ENCODE measurements at places on chromosomes 13 and 19. TPM values are rescaled to one million over a fixed set of nuclear protein-coding genes. Genes with fewer than 3 reads are reported as not detected.

FGF14 gene
- total RNA-seq = 0.56 TPM

CATSPERD gene
- total RNA-seq = 9.3 TPM

DNA sequence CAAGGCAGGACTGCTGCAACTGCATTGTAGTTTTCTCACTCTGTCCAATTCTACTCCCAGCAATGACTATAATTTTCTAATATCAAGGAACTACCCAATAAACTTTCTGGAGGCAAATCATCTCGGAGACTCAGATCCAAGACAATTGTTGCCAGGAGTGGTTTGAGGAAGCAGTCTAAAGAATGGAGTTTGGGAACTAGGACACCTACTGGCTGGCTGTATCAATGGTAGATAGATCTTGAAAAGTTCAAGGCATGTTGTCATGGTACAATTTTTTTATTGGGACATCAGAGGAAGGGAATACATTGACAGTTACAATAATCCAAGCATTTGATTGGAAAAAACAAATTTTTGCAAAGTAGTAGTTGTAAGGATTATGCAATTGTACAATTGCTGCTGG lies 648.3 kb upstream of the SLITRK6 start:
- H3K4me1 ChIP-seq = no peaks in the 10 kb centered on the region
- no peak overlapping the region for H3K4me3 ChIP-seq
- H3K27ac ChIP-seq = no peak overlapping the region
- no peaks in the 10 kb centered on the region for H3K27me3 ChIP-seq

DNA sequence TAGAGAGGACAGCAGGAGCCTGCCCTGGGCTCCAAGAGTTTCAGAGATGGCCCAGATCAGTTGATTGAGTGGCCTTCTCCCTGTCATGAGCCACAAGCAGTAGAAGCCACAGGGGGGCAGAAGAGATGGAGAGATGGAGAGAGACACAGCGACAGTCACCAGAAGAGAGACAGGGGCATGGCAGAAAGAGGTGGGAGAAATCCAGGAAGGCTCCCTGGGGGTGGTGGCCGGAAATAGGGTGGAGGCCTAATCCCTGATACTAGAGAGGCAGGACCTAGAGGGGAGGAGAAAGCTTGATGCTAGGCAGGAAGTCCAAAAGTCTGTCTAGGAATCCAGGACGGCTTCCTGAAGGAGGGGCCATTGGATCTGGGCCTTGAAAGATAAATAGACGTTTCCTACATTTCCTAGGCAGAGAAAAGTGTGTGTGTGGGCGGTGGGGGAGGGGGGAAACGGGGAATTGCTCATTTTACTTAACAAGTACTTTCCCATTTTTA lies 9.6 kb upstream of the TPM4 start:
- peak overlapping the region; percentile 87 for H3K27ac ChIP-seq
- peaks cover 29% of the 10 kb centered on the region for H3K4me1 ChIP-seq
- H3K27me3 ChIP-seq = no peaks in the 10 kb centered on the region

DNA sequence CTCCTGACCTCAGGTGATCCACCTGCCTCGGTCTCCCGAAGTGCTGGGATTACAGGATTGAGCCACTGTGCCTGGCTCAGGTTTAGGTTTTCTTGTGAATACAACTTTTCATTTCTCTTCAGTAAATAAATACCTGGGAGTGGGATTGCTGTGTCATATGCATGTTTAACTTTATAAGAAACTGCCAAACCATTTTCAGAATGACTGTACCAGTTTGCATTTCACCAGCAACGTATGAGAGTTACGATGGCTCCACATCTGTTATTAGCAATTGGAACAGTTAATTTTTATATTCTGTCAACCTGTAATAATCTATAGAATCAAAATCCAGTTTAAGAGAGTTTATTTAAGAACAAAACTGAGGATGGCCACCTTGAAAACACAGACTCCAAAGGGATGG lies 52.2 kb downstream of the TEX26 start:
- no peaks in the 10 kb centered on the region for H3K4me1 ChIP-seq
- DNase-seq = no peak
- H3K27me3 ChIP-seq = no peaks in the 10 kb centered on the region
- no peaks in the 10 kb centered on the region for H3K36me3 ChIP-seq

DNA sequence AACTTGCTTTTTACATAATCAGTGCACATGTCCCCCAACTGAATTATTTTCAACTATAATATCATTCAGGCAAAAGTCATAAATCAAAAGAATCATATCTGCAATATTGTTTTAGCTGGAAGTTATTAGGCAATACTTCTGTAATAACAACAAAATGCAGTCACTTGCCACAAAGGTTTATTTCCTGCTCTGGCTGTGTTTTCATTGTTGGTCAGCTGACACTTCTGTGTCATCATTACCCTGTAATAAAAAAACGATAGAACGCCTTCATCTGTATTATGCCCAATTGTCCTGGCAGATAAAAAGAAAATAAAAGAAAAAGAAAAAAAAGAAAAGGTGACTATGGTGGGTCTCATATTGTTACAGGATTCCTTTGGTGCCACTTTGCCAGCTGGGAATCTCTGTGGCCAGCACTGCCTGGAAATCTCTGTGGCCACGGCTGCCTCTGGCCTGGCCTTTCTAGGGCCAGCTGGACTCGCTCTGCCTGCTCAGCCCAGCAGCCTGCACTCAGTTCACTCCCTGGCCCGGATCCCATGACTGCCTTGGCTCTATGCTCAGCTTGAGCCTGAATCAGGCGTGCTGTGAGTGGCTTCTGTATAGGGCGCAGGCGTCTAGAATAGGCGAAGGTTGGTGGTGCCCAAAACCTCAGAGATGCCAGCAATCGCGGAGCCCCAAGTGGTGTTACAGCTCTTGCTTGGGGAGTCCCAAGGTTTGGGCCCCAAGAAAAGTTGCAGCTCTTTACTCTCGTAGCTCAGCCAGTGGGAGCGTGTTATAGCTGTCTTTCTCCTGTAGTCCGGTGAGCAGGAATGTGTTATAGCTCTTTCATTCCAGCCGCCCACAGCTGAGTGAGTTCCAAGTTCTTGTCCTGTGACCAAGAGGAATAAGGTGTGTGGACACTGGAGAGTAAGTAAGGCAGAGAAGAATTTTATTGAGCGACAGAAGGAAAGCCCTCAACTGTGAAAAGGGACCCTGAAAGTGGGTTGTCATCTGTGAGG lies 1227.1 kb downstream of the SLITRK1 start:
- no peak overlapping the region for H3K27ac ChIP-seq
- DNase-seq = no peak
- no peak overlapping the region for H3K4me3 ChIP-seq
- no peaks in the 10 kb centered on the region for H3K4me1 ChIP-seq
- no peaks in the 10 kb centered on the region for H3K36me3 ChIP-seq

KLC3 gene
- total RNA-seq = 13.7 TPM
